Colonic mucosa (tissue), 4 donors: ENCODE measurements at places on chromosomes 7 and 10. TPM values are rescaled to one million over a fixed set of nuclear protein-coding genes. Genes with fewer than 3 reads are reported as not detected.

The SSC4D gene
- total RNA-seq: 0.45 TPM

GRCh38 chr7:157862731-157863130, 525.9 kb downstream of the DNAJB6 start:
- DNase-seq: no peak
- H3K27ac ChIP-seq: no peak overlapping the region
- no peak overlapping the region for H3K4me3 ChIP-seq
- no peaks in the 10 kb centered on the region for H3K4me1 ChIP-seq

- no peak for DNase-seq
- H3K36me3 ChIP-seq: no peaks in the 10 kb centered on the region
Observed at GRCh38 chr7:46672861-46673260, 751.8 kb upstream of the IGFBP3 start.

DNA sequence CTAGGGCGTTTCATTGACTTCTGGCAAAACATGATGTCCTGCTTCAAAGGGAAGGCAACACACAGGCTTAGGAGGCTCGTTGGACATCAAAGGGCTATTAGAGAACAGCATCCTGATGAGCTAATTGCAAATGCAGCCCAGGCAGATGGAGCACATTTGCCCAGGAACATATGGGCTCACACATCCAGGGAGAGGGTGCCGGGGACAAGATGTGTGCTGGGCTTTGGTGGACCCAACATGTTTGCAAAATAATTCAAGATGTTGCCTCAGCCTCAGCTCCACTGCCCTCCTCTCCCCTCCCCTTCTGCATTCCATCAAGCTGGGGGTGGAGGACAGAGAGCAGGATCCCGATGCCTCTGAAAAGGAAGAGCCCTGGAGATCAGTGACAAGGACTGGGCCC, 217.1 kb upstream of the ZMIZ1 start:
- H3K36me3 ChIP-seq: no peaks in the 10 kb centered on the region
- no peaks in the 10 kb centered on the region for H3K4me1 ChIP-seq
- no peak overlapping the region for H3K4me3 ChIP-seq

GRCh38 chr10:12806228-12807095, 195.1 kb downstream of the CCDC3 start:
- no peaks in the 10 kb centered on the region for H3K36me3 ChIP-seq
- no peaks in the 10 kb centered on the region for H3K4me1 ChIP-seq
- H3K27ac ChIP-seq: peak overlapping the region; percentile 59
- H3K27me3 ChIP-seq: no peaks in the 10 kb centered on the region
- H3K4me3 ChIP-seq: no peak overlapping the region
- peak; percentile 74 for DNase-seq

The FGL2 gene
- total RNA-seq: 34.0 TPM

GRCh38 chr10:122662231-122662630, 37.4 kb downstream of the C10orf120 start:
- DNase-seq: no peak
- H3K36me3 ChIP-seq: no peaks in the 10 kb centered on the region
- H3K4me1 ChIP-seq: no peaks in the 10 kb centered on the region
- H3K4me3 ChIP-seq: no peak overlapping the region
- no peak overlapping the region for H3K27ac ChIP-seq
